ENCODE measurements at places on chromosomes 12 and 14. TPM values are rescaled to one million over a fixed set of nuclear protein-coding genes. Genes with fewer than 3 reads are reported as not detected.

BEGAIN gene
- total RNA-seq, result 6.0 TPM

IFNG-AS1 gene
- total RNA-seq, result not detected

TC2N gene
- 12.3 TPM for total RNA-seq

DAO gene
- total RNA-seq, result not detected

IL31 gene
- total RNA-seq, result not detected

CINP gene
- 21.3 TPM for total RNA-seq

TCL1B gene
- total RNA-seq, result not detected

CPNE6 gene
- total RNA-seq, result 0.36 TPM

CTSG gene
- total RNA-seq, result not detected

CD69 gene
- total RNA-seq, result 0.64 TPM

STAC3 gene
- 0.54 TPM for total RNA-seq

WNT1 gene
- total RNA-seq, result not detected

FIGNL2 gene
- 1.3 TPM for total RNA-seq

PLA2G1B gene
- total RNA-seq, result 0.64 TPM

RPS6KA5 gene
- 10.6 TPM for total RNA-seq

CCDC91 gene
- 55.1 TPM for total RNA-seq

USP44 gene
- total RNA-seq, result 4.4 TPM

NYNRIN gene
- 31.8 TPM for total RNA-seq

SLC6A15 gene
- 63.4 TPM for total RNA-seq

NOVA1 gene
- total RNA-seq, result 132 TPM

IPO4 gene
- 14.5 TPM for total RNA-seq

IGFBP6 gene
- total RNA-seq, result 5.5 TPM

POTEM gene
- not detected for total RNA-seq

MYBPC1 gene
- total RNA-seq, result 2.0 TPM

GPR84 gene
- 0.36 TPM for total RNA-seq

ZC2HC1C gene
- total RNA-seq, result 1.1 TPM

FGF6 gene
- not detected for total RNA-seq

RNF212B gene
- total RNA-seq, result not detected

KCTD10 gene
- 48.3 TPM for total RNA-seq

GUCY2C gene
- 0.09 TPM for total RNA-seq

ESR2 gene
- 3.7 TPM for total RNA-seq

BRMS1L gene
- total RNA-seq, result 17.2 TPM

NUAK1 gene
- total RNA-seq, result 43.6 TPM

SLC25A21 gene
- total RNA-seq, result 1.7 TPM

RASAL1 gene
- total RNA-seq, result 0.27 TPM
